ENCODE measurements at places on chromosomes 4 and X.
A peak's percentile ranks its signal among the peaks of the same experiment; 100 is the strongest.

GRCh38 chr4:119536572-119537528 is 91.8 kb downstream of the PDE5A start:
- DNase-seq: no peak

DNA sequence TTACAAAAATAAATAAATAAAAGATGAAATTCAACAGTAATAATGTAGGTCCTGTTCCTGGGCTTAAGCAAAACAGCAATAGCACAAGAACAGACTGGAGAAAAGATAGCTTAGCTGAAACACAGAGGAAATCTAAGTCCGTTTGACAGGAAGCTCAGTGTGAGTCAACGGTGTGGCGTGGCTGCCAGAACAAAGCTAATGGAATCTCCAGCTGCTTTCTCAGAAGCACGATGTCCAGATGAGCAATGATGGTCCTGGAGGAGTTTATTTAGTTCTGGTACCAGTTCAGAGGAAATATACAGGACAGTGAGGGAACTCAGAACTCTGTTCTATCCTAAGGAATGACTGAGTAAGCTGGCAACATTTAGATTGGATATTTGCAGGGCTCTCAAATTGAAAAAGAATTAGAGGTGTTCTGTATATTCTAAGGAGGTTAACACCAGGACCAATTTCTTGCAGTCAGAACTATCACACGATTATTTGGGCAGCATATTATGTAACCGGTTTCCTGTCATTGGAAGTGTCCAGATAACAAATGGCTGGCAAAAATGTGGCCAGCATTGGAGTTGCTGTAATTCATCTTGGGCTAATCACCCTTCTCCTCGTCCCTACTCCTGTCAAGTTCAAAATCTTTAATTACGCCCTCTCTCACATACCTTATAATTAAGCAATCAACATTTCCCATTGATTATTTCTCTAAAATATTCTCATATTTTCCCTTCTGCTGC is 12.7 kb downstream of the GAB3 start:
- no peak for DNase-seq

GRCh38 chr4:138090150-138090917 is 151.8 kb downstream of the SLC7A11 start:
- no peak for DNase-seq

- DNase-seq: no peak
Measured at GRCh38 chr4:9942921-9943600, 78.2 kb downstream of the SLC2A9 start.

GRCh38 chr4:48914311-48914710 is 7.7 kb upstream of the OCIAD2 start:
- DNase-seq: no peak

DNA sequence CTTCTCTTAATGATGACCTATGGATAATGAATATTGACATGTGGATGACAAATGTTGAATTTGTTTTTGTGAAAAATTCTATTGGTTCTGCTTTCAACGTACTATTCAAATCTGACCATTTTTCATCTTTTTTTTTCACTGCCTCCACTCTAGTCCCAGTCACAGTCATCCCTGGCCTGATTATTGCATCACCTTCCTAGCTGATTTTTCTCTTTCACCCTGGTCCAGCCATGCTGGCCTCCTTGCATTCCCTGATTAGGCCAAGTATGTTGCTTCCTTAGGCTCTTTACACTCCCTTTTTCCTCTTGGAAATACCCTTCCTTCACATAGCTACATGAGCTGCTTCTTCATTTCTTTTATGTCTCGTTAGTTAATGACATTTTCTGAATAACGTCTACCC is 58.1 kb upstream of the MAP9 start:
- DNase-seq: no peak

GRCh38 chr4:38803833-38804653 is 548 bp downstream of the TLR1 start:
- no peak for DNase-seq

DNA sequence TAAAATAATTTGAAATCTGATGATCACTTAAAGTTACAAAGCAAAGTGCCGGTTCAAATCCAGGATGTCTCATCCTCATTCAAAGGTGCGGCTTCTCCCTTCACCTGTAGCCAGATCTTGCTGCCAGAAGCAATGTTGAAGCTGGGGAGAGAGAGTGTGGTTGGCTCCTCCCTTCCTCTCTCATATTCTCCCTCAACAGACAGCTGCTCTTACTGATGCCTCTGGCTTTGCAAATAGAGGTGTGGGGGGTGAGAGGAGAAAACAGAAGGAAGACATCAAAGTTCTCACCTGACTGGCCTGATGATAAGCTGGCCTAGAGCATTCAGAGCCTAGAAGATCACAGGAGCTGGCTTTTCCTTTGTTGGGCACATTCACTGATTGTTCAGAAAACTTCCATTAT is 28.3 kb upstream of the BTC start:
- no peak for DNase-seq

- DNase-seq: peak; percentile 92
Measured at GRCh38 chrX:135521405-135522131, 1.1 kb downstream of the INTS6L start.

- DNase-seq: no peak
Measured at GRCh38 chrX:145393702-145394235, 146.5 kb downstream of the SPANXN1 start.

DNA sequence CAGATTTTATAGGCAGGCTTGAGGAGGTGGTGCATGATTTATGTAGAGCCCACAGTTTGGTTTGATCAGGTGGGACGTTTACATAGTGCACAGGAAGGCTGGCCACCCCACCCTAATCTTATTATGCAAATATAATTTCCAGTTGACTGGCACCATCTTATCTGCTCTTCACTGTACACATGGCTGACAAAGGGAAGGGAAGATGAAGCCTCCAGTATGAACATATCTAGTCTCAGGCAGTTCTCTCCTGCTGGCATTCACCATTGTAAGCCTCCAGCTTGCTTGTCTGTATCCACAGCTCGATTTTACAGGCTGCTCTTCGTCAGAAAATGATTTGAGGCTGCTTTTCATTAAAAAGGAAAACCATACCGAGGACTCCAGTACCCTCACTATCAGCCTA is 278.3 kb downstream of the TECRL start:
- no peak for DNase-seq

GRCh38 chr4:113049421-113050370 is at the start of gene ANK2:
Gene ANK2, plus strand, starts transcription at chr4:113049653. Its CDS starts 76 bp downstream, at chr4:113049729.
- DNase-seq: no peak

DNA sequence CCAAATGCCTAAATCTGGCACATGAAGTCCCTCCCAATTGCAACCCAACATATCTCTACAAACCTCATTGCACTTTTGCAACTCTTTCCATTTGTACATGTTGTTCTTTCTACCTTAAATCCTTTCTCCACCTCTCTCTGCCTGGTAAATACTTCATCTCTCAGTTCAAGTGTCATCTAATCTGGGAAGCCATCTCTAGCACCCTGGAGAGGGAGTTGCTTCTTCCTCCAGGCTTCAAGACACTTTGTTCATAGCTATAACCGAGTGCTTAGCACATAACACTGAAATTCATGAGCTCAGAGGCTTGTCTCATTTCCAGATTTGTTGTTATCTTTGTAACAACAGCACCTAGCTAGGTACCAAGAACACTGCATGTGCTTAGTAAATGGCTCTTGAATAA is 114.8 kb upstream of the NAP1L5 start:
- no peak for DNase-seq

DNA sequence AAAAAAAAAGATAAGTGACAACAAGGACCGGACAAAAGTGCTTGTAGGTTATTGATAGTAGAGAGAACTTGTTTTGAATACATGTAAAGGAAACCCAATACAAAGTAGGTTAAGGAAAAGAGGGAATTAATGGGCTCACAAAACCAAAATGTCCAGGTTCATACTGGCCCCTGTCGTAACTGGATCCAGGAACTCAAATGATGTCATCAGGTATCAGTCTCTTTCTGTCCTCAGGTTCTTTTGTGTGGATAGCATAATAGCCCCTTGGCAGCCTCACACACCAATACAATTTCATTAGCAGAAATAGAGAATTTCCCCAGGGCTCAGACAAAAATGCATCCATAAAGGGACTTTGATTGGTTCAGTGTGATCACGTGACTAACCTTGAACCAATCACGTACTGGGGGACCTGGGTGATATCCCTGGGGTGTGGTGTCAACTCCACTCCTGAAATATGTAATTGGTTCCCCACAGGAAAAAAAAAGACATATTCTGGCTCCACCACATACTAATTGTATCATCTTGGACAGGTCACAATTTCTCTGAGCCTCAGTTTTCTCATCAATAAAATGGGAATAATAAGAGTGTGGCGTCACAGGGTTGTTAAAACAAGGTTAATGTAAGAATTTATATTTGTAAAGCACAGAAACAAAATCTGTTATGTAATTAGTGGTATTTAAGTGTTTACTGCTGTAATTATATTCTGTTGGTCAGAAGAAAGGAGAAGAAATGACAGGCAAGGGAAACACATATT is 174.8 kb downstream of the PDGFRA start:
- no peak for DNase-seq

DNA sequence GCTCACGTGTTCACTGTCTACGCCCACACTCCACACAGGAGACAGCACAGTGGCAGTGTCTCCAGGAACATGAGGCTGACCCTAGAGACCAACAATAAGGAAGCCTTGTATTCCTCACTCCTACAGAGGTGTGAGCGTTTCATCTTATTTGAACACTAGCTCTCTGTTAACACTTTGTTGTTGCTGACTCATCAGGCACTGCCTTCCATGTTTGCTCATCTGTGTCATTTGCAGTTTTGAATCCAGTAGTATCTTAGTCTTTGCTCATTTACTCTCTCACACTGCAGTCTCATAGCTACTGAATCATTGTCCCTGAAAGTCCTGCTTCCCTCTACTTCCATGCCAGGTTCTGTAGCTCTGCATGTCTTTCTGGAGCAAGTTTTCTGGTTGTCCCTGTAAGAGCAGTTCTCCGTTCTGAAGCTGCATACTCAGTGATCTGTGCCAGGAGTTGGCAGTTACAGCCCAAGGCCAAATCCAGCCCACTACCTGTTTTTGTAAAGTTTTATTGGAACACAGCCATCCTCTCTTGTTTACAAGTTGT is 80.3 kb upstream of the DCLK2 start:
- DNase-seq: no peak

DNA sequence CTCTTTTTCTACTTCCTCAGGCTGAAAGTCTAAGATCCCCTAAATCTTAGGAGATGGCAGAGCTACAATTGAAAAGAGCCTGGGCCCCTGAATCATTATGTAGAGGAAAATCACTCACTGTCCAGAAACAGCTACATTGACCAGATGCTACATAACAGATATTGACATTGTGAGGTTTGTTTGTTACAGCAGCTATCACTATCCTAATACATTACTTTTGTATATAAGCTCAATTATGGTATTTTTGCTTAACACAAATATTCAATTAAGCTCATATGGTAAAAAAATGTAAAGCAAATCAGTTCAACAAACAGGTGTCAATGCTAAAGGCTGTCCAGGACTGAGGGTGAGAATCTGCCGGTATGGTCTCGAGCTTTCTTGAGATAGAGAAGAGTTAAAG is 89.4 kb downstream of the LDB2 start:
- no peak for DNase-seq

Data from C1 segment of cervical spinal cord (tissue), 14 donors.